ENCODE measurements at places on chromosomes 3 and 15. TPM values are rescaled to one million over a fixed set of nuclear protein-coding genes. Genes with fewer than 3 reads are reported as not detected.

Gene RPL32
- 644 TPM for total RNA-seq

Gene PRKCI
- total RNA-seq: 84.2 TPM

Gene VIPR1
- not detected for total RNA-seq

Gene SPRED1
- total RNA-seq: 38.3 TPM

Gene GOLGA6L26
- total RNA-seq: not detected

Gene GRAMD2A
- total RNA-seq: under 0.01 TPM

All from IMR-90 (cell line).